ENCODE measurements at places on chromosomes 7 and 10. TPM values are rescaled to one million over a fixed set of nuclear protein-coding genes. Genes with fewer than 3 reads are reported as not detected.

Gene TMEM196
- 0.09 TPM for polyA plus RNA-seq

Gene CCDC3
- 8.8 TPM for polyA plus RNA-seq

Gene SNCG
- 6.0 TPM for polyA plus RNA-seq

Gene ZNF503
- polyA plus RNA-seq = 53.1 TPM

Gene PRSS37
- polyA plus RNA-seq = 0.62 TPM

Gene URGCP
- polyA plus RNA-seq = 32.6 TPM

Gene FMC1
- polyA plus RNA-seq = 12.8 TPM

Gene IL15RA
- polyA plus RNA-seq = 6.0 TPM

Gene FXYD4
- polyA plus RNA-seq = not detected

Gene PLEKHS1
- 0.05 TPM for polyA plus RNA-seq

Gene VGF
- 1.4 TPM for polyA plus RNA-seq

Gene ZSWIM8
- 97.2 TPM for polyA plus RNA-seq

Gene MOGAT3
- 0.07 TPM for polyA plus RNA-seq

Gene RSPH10B
- 1.5 TPM for polyA plus RNA-seq

Gene TMEM139
- 3.0 TPM for polyA plus RNA-seq

Gene THSD7A
- 17.1 TPM for polyA plus RNA-seq

Gene ELN
- polyA plus RNA-seq = 303 TPM

Data from left lung (tissue), 14 donors.